H1 (cell line): ENCODE measurements at places on chromosomes 11 and 22.

GRCh38 chr11:88169881-88170280 is 5.4 kb downstream of the RAB38 start:
- no peak for DNase-seq

- no peak for DNase-seq
These were observed 97.7 kb downstream of the MPPED2 start for GRCh38 chr11:30488304-30488998.

DNA sequence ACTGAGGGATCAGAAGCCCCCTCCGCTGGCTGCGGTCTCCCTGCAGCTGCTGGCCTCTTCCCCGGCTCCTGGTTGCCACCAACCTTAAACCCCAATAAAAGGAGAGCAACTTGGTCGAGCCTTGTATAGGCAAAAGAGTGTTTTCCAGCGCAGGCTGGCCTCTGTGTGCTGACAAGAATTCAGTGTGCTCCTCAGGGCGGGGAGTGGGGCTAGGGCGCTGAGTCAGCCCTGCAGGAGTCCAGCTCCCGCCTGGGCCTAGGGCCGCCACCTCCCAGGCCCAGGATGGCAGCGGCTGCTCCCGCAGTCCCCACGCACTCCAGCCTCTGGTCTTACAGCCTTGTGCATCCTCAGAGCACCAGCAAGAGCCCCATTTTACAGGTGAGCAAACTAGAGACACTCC is at the start of gene SHISAL1:
Gene SHISAL1, minus strand, starts transcription at position 186 of the 400 bp plus-strand sequence. CDS start 12,006 bp downstream, outside the sequence.
- DNase-seq = no peak

DNA sequence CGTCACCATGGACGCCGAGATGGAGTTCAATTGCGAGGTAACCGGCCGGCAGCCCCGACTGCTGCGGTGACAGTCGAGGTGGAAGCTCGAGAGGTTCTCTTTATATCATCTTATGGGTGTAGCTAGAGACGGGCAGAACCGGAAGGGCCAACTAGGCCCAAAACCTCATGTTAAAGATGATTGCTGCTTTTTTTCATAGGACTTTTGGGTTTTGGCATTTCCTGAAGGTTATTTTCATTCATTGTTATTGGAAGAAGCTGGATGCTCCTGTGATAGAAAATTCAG is 585 bp downstream of the NF2 start:
- DNase-seq = no peak

- no peak for DNase-seq
These were observed 12.8 kb downstream of the PARVG start for GRCh38 chr22:44193535-44193891.

DNA sequence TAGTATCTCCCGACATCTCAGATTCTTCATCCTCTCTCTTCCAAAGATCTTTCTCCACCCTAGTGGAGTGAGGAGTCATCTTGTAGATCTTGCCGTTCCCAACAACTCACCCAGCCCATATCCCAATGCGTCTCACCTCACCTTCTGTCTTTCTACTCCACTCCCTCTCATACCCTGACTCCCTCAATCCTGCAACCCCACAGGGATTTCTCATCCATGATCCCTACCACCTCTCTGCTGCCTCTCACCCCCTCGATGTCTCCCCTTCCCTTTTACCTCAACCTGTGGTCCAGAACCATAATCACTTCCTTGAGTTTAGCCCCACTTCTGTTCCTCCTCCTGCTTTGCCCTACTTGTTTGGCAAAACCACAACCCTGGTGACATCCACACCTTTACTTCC is 41.7 kb downstream of the OTOG start:
- DNase-seq = no peak

GRCh38 chr11:35354644-35355043 is 64.7 kb downstream of the SLC1A2 start:
- no peak for DNase-seq

GRCh38 chr11:75981546-75981945 is 166.5 kb downstream of the UVRAG start:
- no peak for DNase-seq

DNA sequence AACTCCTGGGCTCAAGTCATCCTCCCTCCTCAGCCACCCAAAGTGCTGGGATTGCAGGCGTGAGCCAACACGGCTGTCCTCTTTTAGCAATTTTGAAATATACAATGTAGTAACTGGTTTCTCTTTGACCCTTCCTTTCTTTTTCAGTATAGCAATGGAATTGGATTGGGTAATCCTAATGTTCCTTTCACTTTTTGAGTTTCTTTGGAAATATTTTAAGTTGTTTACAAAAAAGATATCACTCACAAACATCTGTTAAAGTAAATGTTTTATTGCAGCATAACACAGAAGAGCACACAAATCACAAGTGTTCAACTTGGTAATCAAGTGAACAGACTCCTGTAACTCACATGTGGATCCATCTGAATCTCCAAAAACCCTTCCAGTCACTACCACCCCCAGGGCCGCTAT is 44.6 kb upstream of the EP300 start:
- no peak for DNase-seq

- no peak for DNase-seq
These were observed 194.4 kb upstream of the PGR start for GRCh38 chr11:101323997-101324396.

DNA sequence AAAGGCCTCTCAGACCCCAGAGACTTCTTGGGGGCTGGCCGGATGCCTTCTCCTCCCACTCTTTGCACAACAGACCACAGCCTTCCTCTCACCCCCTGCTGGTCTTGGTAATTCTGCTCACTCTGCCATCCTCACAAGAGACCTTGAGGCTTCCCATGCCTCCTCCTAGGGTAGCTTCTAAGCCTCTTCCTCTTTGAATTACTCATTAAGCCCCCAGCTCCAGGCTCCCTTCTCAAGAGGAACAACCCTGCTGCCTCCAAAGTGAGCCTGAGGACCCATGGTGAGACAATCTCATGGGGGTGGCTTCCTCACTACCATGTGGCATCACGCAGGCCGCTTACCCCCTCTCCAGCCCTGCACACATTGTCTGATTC is 184.6 kb upstream of the SYT13 start:
- no peak for DNase-seq

GRCh38 chr11:91802475-91802874 is 422.1 kb upstream of the FAT3 start:
- no peak for DNase-seq

GRCh38 chr11:23079382-23079813 is 219.1 kb upstream of the CCDC179 start:
- DNase-seq = no peak

DNA sequence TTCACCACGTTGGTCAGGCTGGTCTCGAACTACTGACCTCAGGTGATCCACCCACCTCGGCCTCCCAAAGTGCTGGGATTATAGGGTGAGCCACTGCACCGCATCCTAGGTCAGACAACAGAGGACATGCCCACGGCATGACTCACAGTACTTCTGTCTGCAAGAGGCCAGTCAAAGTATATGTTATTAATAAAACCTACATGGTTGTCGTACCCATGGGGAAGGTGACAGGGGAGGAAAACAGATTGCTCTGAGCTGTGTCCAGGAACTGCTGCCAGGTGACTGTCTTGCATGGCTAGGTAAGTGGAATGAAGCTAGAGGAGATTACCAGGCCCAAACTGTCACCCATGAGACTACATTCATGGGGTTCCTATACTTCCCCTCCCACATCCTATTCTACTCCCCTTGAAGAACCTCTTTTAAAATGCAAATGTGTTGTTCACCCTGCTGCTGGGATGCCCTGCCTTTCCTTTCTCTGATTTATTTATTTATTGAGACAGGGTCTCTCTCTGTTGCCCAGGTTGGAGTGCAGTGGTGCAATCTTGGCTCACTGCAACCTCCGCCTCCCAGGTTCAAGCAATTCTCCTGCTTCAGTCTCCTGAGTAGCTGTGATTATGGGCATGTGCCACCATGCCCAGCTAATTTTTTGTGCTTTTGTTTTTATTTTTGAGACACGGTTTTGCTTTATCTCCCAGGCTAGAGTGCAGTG is 2.0 kb upstream of the NLRX1 start:
- DNase-seq = no peak

DNA sequence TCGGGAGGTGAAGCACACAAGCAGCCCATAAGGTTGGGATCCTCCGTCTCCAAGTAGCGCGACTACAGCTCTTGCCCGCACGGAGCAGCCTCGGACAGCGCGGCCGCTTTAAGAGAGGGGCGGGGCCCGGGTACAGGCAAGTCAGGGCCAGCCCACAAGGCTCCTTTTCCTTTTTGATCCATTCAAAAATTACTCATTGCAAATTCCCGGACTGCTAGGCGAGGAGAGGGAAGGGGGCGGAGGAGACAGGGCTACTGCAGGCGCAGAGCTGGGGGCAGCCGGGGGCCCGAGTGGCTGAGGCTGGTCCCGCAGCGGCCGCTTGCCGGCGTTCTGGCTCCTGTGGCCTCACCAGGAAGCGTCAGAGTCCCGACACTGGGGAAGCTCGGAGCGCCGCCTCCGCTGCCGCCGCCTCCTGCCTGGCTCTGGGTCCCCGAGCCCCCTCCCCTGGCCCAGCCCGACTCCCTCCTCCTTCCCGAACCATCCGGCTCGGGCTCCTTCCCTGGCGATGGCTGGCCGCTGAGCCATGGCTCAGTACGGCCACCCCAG is at the start of gene UBASH3B:
Gene UBASH3B, plus strand, starts transcription at position 196 of the 546 bp plus-strand sequence. Its CDS starts 328 bp downstream, at position 524.
- DNase-seq = no peak

DNA sequence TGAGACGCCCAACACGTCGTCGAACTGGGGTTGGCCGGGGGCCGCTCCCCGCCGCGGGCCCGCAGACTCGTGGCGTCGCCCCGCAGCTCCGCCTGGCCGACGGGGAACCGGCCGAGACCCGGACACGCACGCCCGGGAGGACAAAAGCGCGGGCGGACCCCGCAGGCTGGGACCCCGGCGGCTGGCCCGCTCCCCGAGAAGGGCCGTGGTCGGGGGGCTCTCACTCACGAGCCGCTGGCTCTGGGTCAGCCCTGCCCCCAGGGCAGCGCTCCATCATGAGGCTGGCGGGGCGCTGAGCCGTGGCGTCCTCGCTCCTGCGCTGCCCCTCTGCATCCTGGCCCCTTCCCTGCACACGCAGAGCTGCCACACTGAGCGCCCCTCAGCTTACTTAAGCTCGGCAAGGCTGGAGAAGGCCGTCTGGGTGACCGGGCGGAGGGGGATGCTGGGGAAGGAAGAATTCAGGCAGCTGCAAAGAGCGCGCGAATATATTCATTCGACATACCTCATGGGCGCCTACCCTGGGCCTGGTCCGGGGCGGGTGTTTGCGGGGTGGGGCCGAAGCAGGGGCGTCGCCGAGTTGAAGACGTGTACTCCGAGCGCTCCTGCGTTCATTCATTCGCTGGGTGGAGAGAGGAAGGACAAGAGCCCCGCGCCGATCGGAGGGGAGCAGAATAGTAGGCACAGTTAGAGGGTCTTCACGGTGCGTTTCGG is 579 bp upstream of the CYB5R2 start:
- DNase-seq = peak; percentile 82

DNA sequence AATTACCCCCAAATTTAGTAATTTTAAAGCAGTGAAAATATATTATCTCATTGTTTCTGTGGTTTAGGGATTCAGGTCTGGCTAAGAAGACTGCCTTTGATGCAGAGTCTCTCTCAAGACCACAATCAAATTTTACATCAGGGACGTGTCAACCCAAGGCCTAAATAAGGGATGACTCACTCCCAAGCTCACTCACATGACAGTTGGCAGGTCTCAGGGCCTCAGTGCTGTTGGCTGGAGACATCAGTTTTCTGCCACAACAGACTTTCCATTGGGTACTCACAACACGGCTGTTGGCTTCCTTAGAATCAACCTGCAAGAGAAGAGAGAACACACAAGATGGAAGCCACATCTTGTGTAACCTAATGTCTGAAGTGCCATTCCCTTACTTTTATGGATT is 377.3 kb downstream of the FAM181B start:
- DNase-seq = no peak

- no peak for DNase-seq
These were observed 19.3 kb upstream of the ST3GAL4 start for GRCh38 chr11:126336138-126336541.

- no peak for DNase-seq
These were observed 919.4 kb upstream of the CNTN5 start for GRCh38 chr11:98101329-98101728.

DNA sequence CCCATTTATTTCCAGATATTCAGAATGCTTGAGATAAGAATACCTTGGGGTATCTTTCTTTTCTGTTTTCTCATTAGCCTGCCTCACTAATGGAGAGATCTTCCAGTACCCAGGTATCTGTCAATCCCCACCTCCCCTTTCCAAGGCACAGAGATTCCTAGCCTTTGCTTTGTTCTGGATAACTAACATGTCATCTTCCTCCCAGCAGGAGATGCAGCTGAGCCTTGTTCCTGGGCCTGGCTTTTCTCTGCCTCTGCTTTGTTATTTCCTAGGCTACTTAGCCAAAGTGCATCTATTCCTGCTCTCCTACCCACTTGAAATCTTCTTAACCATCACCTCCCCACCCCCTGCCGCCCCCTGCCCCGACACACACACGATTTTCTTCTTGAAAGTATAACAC is 297.1 kb downstream of the NELL1 start:
- DNase-seq = peak; percentile 52

DNA sequence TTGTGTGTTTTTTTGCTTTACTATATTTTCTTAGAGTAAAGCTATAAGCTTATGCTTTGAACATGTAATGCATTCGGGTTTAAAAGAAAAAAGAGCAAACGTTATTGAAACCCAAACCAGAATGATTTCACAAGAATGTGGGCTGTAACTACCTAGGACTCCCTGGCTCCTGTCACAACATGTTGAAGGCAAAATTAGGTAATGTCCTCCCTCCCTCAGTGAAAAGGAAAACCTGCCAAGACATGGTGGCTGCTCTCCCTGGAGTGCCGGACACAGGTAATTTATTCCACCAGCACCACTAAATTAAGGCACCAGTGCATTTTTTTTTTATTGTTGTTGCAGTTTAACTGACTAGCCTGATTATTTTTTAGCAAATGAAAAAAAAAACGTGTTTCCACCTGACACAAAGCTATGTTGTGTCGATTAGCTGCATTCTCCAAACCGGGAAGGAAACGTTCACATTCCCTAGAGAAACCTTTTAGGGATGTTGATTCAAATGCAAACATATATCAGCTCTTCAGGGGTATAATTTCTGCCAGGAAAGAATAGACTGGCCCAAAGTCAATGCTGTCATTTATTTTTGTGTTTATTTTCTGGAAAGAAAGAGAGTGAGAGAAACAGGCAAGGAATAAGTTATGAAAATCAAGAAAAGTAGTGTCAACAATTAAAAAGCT is 134.6 kb downstream of the CCDC34 start:
- no peak for DNase-seq

GRCh38 chr11:2898366-2899079 is 12.9 kb upstream of the CDKN1C start:
- DNase-seq = no peak

DNA sequence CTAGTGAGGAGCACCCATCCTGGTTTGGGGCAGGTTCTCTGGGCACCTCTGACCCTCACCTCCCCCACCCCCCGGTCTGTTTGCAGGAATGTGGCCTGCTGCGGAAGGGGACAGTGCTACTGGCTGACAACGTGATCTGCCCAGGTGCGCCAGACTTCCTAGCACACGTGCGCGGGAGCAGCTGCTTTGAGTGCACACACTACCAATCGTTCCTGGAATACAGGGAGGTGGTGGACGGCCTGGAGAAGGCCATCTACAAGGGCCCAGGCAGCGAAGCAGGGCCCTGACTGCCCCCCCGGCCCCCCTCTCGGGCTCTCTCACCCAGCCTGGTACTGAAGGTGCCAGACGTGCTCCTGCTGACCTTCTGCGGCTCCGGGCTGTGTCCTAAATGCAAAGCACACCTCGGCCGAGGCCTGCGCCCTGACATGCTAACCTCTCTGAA is 26.9 kb upstream of the TXNRD2 start:
- no peak for DNase-seq

- DNase-seq = no peak
These were observed 40.0 kb downstream of the BTG4 start for GRCh38 chr11:111472228-111472627.
